ENCODE measurements at places on chromosomes 5 and 9.
A peak's percentile ranks its signal among the peaks of the same experiment; 100 is the strongest.

- peak; percentile 92 for DNase-seq
Measured at GRCh38 chr9:100411472-100412283, 15.3 kb upstream of the MSANTD3 start.

GRCh38 chr9:93450945-93451815 is at the start of gene FAM120A:
Gene FAM120A, plus strand, starts transcription at chr9:93451685. Its CDS starts 231 bp downstream, at chr9:93451916.
- peak; percentile 84 for DNase-seq

GRCh38 chr5:135978993-135979392 is 24.2 kb upstream of the LECT2 start:
- no peak for DNase-seq

DNA sequence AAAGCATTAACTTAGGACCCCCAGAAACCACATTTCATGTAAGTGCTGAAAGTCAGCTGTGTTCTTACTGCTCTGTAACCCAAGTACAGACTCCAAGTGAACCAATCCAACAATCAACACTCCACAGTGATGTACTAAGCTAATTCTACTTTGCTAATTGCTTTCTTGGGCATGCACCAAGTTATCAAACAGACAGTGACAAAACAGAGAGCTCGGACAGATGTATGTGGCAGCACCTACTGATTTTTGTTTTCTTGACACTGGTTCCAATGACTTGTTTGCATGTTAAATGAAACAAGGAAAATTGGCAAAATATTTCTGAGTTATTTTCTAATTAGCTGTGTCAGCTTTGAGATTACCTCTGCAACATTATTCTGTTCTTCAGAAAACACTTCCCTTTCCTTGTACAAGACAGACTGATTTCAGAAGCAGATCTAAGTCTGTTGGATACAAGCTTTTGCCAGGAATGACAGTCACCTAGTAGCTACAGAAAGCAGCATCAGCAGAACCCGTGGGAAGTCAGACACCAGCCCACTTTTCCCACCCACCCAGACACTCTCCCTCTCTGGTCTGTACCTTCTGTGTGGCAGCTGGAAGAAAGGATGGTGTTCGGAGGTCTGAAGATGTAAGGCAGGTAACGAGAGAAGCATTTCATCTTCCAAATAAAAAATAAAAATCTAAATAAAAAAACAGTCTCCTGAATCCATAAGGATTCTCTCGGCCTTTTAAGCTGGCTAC is 176.7 kb upstream of the PPP2R2B start:
- DNase-seq, result no peak

DNA sequence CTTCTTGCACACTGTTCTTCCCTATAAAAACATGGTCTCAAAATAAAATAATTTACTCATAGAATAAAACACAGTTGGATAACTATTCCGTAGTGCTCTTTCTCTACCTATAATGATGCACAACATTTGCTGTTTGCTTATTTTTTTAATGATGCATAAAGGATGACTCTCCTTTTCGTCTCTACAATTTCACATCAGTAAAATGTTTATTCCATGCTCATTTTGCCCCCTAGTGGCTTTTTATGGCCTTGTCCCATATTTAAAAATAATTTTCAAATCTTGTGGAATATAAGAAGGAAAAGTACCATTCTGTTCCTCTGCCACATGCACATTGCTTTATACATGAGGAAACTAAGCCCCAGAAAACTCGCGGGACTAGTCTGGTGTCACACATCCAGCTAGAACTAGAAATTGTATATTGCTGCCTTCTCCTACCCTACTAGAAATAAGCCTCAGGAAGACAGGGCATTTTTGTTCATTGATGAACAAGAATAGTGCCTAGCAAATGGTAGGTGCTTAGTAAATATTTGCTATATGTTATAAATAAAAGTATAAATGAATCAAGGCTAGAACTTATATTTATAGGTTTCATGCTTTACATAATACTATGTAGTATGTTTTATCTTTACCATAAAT is 12.7 kb downstream of the KCTD16 start:
- DNase-seq, result no peak

DNA sequence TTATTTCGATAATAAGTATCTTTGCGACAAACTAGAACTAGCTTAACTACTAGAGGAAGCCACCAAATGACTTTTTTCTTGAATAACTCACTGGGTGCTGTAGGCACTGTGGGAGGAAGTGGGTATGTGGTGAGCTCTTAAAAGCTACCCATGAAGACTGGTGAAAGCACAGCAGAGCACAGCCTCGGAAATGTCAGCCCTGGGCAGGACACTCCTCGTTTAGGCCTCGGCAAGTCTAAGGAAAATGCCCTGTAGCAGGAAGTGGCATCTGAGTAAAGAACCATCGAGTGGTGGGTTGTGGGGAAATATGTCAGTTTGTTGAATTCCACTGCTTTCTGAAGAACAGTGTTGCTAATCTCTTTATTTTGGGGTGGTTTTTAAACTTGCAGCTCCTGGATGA is 44.0 kb upstream of the NCS1 start:
- DNase-seq, result peak; percentile 86

DNA sequence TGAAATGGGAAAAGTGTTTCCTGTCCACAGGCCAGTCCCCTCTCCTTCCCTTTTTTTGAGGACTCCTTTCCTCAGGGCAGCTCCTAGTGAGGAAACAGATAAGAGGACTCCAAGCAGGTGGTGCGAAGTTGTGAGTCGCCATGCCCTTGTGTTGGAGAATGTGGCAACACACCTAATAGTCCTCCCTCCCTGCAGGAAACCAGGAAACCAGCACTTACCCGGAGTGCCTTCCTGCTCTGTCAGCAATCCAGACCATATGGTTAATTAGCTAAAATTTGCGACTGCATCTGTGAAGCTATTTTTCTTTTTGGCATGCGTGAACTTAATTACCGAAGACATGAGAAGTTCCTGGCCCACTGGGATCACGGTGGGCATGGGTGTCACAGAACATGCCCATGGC is 69.9 kb downstream of the TRIM32 start:
- DNase-seq, result no peak

DNA sequence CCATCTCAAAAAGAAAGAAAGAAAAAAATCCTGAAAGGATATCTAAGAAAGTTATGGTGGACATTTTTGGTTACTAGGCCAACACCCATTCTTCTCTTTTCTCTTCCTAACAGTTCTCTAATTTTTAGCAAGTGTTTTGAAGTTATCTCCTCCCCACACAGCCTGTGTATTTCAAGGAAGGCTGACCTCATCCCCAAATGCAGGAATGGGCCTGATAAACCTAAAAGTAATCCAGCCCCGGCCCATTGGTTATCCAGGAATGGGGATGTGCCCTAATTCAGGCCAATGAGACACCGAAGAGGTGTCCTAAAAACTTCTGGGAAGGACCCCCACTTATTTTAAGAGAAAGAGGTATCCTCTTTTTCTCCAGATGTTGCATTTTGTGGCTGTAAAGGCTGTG is 46.6 kb downstream of the F2R start:
- DNase-seq, result no peak

GRCh38 chr5:140042643-140043507 is at the start of gene NRG2:
Gene NRG2, minus strand, starts transcription at chr5:140043299.
- DNase-seq, result peak; percentile 65

GRCh38 chr9:133979921-133980863 is 11.9 kb downstream of the VAV2 start:
- DNase-seq, result no peak

DNA sequence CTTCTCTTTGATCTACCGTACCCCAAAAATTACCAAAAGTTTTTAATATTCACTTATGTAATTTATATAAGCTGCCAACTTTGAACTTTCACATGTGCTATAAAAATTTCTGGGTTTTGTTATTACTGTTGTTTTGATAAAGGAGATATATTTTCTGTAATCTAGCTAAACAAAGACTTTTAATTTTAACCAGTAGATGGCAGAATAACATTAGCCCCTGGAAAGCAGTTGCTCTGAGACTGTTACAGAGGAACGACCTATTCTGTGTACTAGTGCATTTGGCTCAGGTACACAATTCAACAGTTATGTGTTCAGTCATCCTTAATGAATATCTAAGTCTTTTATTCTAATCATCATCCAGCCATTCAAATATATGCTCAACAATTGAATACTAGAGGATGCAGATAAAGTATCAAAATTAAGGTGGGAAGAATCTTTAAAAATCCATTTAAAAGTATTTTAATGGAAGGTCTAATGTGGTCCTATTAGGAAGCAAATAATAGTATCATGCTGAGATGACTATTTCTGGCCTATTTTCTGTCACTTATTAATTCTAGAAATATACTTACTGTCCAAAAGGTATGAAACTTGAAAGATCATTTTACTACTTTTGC is 8.6 kb downstream of the KLHL9 start:
- DNase-seq, result no peak

- peak; percentile 36 for DNase-seq
Measured at GRCh38 chr9:16191691-16192402, 639.0 kb downstream of the CCDC171 start.

DNA sequence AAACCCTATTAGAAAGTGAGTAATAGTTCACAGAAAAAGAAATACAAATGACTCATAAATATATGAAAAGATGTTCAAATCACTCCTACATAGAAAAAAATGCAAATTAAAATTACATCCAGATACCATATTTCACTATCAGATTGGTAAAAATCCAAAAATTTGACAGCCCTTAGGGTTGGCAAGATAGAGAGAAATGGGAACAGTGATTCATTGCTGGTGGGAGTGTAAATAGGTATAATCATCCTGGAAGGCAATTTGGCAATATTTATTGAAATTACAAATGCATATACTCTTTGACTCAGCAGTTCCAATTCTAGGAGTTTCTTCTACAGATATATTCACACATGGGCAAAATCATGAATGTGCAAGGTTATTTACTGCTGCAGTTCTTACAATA is 273.5 kb downstream of the NR2F1-AS1 start:
- DNase-seq, result no peak

DNA sequence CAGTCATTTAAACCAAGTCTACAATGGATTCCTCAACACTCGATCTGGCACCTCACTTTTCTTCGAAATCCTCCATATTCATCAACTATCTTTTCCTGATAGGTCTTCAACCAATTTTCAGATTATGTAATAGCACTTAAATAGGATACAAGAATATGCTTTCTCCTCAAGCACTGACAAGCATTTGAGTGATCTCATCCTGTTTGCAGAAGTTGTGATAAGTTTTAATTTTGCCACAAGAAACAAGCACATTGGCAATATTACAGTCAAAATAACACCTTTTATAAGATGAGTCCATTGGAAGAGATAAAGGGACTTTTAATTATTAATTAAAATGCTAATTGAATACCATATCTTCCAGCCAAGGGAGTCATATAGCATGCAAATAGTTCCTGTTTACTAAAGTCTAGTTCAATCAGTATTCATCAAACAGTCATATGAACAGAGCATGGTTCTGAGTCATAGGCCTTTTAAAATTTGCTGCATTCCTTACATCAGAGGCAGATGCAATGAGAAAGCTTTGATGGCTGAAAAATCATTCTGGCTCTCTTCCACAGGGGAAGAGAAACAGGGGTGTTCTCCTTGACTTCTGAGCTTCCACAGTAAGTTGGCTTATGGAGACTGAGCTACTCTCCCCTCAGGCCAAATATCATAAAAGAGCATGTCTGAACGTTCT is 32.7 kb upstream of the ZCCHC9 start:
- no peak for DNase-seq

DNA sequence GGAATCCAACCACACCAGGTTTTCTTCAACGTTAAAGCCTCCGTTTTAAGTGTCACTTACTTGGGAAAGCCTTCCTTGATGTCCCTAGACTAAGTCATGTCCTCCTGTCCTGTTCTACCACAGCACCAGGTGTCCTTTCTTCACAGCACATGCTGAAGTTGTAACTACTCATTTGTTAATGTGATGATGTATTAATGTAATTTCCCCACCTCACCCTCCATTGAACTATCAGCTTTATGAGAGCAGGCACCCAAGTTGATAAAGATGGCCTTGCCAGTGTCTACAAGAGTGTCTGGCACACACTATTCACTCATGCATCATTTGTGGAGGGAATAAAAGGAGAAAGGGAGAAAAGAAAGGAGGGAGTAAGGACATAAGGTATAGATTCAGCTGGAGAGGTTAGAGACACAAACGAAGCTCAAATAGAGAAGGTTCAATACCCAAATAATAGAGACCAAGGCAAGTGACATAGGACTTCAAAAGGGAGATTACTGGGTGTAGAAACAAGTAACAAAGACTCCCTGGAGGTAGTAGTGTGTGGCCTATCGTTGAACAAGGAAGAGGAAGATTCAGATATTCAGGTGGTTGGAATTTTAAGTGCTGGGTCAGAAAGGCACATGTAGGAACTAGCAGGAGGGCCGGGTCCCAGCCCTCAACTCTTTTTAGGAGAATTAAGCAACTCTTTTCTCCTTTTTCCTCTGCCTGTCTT is 6.6 kb downstream of the ITK start:
- no peak for DNase-seq

- peak; percentile 48 for DNase-seq
Measured at GRCh38 chr5:139459451-139459934, 3.0 kb downstream of the ECSCR start.

DNA sequence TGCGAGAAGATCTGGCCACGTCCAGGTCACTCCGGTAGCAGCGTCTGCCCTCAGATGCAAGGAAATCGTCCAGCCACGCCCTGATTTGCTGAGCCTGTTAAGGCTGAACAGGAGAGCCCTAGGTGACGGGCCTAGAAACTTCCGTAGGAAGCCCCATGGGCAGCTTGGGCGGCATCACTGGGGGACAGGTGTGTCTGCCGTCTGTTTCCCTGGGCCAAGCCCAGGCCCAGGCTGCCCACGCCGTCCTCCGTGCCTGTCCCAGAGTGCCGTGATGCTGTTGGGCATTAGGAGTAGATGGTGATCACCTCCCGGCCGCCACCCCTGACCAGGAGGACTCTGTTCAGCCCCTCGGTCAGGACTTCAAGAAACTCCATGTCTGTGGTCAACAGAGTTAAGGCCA is 43.5 kb downstream of the NKD2 start:
- no peak for DNase-seq

DNA sequence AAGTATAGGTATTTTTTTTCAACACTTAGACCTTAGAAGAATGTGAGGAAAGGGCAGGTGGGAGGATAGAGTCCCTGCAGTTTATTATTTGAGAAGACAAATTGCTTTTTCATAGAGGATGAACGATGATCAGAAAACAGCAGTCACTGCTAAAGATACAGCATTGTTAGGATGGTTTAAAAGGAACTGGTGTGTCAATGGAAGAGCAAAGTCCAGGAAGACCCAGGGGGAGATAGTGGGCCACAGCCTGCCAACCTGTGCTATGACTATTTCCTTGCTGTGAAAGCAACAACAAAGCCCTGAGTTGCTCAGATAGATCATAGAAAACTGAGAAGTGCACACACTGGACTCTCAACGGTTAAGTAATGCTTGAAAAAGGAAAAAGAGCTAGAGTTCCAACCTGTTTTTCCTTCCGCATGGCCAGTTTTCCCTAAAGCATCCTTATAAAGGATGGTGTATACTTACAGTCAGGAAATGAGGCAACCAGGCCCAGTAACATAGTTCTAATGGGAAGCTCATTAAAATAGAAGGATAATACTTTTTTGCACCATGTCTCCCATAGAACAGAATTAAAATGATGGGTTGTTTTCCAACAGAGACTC is 153.8 kb downstream of the CEMIP2 start:
- no peak for DNase-seq

All from activated naive CD4-positive, alpha-beta T cell treated with anti-CD3 and anti-CD28 coated beads, Interleukin-2, amount 10 ng/mL, durations not matched to agents 7 days and 5 days (primary cell).